Central memory CD4-positive, alpha-beta T cell (primary cell): ENCODE measurements at places on chromosomes 2 and 18.

GRCh38 chr2:39737661-39738060 lies 41.4 kb downstream of the THUMPD2 start:
- DNase-seq = no peak

- no peak for DNase-seq
Observed at GRCh38 chr2:149223472-149224095, 106.8 kb upstream of the LYPD6 start.

- DNase-seq = no peak
Observed at GRCh38 chr2:100884145-100884621, 64.2 kb downstream of the NPAS2 start.

DNA sequence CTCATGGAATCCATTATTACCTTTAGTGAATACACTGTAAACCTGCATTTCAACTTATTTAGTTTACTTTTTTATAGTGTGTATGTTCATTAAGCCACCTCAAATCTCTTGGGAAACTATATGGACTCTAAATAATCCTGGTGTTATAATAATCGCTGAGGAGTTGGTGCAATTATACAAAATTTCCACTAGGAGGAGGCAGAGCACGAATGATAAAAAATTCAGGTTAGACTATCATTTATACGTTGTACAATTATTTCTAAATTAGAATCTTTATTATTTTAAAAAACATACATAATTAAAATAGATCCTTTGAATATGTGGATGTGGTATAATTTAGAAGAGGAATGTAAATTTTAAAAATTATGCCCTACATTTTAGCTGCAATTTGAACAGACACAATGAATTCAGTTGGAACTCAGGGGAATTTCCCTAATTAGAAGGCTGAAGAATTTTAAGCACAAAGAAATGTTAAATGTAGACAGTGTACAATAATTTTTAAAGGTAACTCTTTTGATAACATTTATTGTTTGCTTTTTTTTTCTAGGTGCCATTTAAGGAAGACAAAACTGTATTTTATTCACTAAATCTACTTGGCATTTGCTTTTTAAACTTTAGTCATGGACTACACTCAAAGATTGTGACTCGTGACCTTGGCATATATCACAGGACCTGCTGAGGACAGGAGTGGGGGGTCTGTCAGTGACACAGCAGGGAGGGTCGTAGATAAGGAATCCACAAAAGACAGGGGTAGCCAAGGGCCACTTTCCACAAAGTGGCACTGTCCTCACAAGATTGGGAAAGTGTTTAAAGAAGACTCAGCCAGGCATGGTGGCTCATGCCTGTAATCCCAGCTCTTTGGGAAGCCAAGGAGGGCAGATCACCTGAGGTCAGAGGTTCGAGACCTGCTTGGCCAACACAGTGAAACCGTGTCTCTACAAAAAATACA lies 45.5 kb downstream of the RAB12 start:
- DNase-seq = peak; percentile 5

DNA sequence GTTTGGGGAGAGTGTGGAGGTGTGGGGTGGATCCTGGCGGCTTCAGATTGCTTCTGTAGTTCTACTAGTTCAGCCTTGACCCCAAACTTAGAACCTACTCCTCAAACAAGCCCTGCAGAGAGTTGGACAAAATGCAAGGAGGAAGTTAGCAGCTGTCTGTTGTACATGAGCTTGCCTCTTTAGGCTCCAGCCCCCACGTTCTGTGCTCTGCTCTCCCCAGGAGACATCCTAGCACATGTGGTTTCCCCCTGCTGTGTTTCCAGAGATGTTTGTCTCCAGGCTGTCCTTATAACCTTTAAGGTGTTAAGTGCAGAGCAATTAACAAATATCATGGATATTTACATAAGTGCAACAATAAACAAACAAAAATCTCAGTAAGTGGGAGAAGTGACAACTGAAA lies 111.1 kb downstream of the ACOXL start:
- no peak for DNase-seq

DNA sequence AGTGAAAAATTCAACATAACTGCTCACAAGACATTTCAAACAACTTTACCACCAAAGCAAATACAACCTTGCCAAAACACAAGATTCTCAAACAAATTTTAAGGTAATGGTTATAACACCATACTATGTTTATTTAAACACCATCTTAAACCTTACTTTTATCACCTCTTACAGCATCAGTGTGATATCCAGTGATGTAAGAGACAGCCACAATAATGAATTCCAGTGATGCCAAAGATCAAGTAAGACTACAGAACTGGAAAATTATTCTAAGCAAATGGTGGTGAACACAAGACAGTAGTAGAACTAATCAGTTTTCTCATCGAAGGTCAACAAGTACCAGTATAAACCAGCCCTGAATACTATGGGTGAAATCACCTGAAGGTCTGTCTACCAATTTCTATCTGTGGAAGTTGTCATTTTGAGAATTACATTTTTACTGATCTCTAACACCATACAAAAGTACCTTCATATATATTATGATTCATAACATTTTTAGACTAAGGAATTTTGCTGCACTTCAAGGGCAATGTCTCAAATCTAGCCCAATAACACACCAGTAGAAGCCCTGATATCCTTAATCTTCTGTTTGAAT lies 146.2 kb downstream of the RBMS1 start:
- no peak for DNase-seq
